ENCODE measurements at places on chromosomes 7 and 10.
A peak's percentile ranks its signal among the peaks of the same experiment; 100 is the strongest.

DNA sequence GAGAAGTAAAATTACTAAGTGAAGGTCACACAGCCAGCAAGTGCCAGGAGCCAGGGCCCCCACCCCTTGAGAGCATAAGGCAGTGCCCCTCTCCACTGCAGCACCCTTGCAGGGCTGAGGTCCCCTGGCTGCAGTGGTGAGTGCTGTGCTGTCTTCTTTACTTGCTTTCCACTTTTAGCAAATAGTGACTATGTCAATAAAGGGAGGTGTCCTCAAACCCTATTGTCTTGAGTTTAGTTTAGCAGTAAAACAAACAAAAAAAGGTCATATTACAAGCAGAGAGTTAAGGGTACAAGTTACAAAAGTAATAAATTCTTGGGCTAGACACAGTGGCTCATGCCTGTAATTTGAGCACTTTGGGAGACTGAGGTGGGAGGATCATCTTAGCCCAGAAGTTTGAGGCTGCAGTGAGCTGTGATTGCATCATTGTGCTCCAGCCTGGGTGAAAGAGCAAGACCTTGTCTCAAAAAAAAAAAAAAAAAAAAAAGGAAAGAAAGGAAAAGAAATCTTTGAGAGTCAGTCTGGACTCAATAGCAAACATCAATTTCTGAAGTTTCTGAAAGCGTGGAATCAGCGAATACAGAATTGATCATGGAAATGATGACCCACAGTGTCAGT lies 39.0 kb upstream of the KIF5B start:
- DNase-seq, result no peak

GRCh38 chr10:123579675-123580074 lies 86.5 kb upstream of the GPR26 start:
- DNase-seq, result no peak

DNA sequence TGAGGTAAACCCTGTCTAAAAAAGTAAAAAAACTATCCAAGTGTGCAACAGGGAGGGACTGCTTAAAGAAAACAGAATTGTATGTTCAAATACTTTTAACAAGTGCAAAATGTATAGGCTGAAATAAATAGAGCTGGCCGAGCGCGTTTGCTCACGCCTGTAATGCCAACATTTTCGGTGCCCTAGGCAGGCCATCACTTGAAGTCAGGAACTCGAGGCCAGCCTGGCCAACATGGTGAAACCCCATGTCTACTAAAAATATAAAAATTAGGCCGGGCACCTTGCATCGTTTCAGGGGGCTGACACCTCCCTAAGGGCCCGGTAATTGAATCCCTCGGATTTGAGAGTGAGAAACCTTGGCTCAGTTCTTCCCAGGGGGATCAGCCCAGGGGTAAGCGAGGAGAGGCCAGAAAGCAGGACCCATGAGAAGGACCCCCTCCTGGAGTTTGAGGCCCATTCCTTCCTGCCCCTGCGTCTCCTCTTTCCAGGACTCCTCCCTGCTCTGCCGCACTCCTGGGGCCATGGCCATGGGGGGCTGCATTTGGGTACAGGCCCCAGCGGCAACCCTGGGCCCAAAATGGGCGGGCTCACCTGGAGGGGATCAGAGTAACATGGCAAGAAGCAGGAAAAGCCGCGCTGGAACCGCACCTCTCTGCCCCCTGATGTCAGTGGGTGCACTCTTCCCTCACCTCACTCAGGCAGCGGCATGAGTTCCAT lies 75.5 kb upstream of the TMEM248 start:
- no peak for DNase-seq

- DNase-seq, result no peak
Observed at GRCh38 chr10:18533896-18534295, 117.5 kb downstream of the NSUN6 start.

DNA sequence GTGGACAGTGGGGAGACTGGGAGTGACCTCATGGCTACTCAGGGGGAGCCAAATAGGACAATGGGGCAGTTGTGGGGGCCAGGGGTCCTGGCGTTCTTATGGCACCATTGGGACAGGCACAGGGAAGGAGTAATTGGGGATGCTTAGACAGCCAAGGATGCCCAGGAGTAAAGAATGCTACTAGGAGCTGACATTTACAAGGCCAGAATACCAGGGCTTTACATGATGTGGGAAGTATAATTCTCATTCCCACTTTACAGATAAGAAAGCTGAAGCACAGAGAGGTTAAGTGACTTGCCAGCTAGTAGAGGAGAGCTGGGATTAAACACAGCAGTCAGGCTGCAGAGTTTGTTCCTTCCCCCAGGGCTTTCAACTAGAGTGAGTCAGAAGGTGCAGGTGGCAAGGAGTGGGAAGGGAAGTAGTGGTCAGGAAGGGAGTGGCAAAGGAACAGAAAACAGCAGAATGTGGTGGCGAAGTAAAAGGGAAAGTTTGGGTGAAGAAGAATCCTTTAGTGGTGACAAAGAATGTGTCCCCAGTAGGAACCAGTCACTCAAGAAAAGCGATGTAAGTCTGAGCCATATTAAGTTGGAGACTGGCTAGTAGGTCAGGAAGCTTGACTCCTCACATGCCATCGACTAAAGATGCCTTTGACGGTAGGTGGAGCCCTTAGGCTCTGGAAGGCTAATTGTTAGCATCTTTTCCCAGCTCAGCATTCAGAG lies 32.8 kb downstream of the CPVL start:
- DNase-seq, result no peak

DNA sequence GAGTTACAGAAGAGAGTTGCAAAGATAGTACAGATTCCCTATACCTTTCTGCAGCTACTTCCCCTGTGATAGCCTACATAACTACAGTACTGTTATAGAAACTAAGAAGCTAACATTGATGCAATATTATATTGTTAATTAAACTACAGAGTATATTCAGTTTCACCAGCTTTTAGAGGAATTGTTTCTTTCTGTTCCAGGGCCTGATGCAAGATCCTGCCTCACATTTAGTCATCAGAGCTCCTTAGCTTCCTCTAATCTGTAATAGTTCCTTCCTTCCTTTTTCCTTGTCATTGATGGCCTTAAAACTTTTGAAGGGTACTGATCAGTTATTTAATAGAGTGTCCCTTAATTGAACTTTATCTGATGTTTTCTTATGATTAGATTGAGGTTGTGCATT lies 56.8 kb downstream of the SDHAF3 start:
- DNase-seq, result no peak

- DNase-seq, result peak; percentile 4
Observed at GRCh38 chr7:101373812-101374614, 11.3 kb downstream of the COL26A1 start.

- DNase-seq, result no peak
Observed at GRCh38 chr10:110774069-110775019, 97.4 kb upstream of the PDCD4 start.

DNA sequence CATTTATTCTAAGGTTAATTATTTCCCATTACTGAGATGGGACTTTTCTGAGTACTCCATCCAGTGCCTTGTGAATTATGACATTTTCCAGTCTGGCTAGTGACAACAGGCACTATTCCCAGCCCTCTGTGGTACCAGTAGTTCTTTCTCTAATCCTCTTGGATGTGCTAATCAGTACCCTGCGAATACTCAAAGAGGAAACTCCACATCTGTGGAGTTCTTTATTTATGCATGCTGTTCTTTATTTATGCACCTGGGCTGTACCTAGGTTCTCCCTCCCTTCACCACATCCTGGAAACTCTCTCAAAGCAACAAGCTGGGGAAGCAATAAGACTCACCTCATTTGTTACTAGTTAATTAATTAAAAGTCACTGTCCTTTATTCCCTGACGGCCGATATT lies 83.5 kb downstream of the TSPAN12 start:
- no peak for DNase-seq

DNA sequence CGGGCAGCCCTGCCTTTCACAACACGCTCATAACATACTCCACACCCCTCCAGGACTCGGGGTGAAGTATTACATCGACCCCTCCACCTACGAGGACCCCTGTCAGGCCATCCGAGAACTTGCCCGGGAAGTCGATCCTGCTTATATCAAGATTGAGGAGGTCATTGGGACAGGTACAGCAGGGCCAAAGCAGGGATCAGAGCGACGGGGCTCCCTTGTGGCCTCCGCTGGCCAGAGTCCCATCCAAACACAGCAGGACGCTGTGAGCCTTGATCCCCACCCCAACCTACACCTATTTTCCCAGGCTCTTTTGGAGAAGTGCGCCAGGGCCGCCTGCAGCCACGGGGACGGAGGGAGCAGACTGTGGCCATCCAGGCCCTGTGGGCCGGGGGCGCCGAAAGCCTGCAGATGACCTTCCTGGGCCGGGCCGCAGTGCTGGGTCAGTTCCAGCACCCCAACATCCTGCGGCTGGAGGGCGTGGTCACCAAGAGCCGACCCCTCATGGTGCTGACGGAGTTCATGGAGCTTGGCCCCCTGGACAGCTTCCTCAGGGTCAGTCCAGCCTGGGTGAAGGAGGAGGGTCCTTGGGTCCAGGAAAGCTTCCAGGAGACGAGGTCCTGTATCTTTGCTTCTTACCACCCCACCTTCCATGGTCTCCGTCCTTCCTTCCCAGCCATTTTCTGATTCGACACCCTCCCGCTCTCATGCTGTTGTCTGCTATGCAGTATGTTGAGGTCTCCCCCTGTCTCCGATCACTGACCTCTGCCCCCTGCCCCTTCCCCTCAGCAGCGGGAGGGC lies 13.5 kb downstream of the EPHB6 start:
- DNase-seq, result no peak

DNA sequence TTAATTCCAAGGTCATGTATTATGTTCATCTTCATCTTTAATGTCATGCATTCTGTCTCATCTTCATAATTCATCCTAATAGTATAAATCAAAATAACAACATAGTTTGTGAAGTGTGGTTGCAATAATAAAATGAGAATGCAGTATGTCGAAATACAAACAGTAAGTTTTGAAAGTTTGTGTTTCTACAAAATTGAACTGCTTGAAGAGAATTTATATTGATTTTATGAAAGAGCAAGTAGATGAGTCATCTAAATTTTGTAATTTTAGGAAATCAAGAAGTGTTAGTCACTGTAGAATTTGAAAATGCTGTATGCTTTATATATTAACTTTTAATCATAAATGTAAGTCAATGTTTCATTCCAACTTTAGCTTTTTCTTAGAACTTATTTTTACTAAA lies 190.5 kb upstream of the PPP1R3A start:
- DNase-seq, result no peak

- peak; percentile 21 for DNase-seq
Observed at GRCh38 chr7:3056234-3057065, 12.8 kb upstream of the CARD11 start.

- no peak for DNase-seq
Observed at GRCh38 chr7:154371424-154371823, 319.2 kb downstream of the DPP6 start.

- no peak for DNase-seq
Observed at GRCh38 chr10:129892548-129893052, 71.5 kb downstream of the EBF3 start.

- no peak for DNase-seq
Observed at GRCh38 chr7:19677180-19677579, 31.7 kb downstream of the POLR1F start.

DNA sequence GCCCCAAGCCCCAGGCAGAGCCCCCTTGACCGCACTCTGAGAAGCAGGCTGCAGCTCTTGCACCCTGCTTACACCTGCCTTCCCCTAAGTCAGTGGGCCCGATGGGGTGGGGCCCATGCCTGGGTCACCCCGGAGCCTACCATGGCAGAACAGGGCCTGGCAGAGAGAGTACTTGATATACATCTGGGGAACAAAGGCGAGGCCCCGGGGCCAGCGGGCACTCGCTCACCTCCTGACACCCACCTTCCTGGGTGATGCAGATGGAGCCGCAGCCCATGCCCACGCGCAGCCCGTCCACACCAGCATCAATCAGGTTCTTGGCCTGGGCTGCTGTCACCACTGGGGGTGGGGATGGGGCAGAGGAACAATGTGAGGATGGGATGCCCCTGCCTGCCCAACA lies 13.4 kb downstream of the IMPDH1 start:
- no peak for DNase-seq

- peak; percentile 87 for DNase-seq
Observed at GRCh38 chr7:14626076-14626475, 276.5 kb downstream of the DGKB start.

- DNase-seq, result no peak
Observed at GRCh38 chr10:45454262-45454661, 80.2 kb downstream of the ALOX5 start.

- DNase-seq, result no peak
Observed at GRCh38 chr10:4801405-4801804, 24.6 kb upstream of the AKR1E2 start.

DNA sequence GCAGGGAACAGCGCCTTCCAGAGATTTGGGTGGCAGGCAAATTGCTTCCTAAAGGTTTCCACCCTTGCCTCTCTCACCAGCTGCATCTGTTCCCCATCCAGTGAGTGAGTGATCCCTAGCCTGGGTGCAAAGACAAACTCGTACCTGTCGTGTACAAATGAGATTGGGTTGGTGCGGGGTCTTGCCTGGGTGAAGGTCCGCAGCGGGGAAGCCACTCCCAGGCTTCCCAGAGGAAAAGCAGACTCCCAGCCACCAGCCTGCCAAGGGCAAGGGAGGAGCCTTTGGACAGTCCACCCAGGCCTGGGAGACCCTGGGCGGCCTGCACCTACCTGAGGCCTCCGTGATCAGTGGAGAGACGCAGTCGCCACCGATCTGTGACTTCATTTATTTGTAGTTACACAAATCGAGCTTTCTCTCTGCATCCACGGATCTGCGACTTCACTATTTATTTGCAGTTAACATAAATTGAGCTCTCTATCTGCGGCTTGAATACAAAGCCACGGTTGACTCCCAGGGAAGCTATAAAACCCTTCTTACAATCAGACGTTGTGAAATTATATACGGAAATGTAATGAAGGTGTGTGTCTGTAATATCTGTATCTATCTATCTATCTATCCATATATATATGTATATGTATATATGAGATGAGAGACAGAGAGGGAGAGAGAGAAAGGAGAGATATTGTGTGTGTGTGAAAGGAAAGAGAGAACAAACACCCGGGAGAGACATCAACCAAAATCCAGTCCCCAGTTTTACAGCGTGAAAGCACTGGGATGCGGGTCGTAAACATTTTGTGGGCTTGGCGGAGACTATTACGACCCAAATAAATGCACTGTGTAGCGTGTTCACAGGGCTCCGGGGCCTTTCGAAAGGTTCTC lies 3.0 kb upstream of the HOXA7 start:
- no peak for DNase-seq

GRCh38 chr10:67487906-67488619 lies 207.9 kb downstream of the CTNNA3 start:
- no peak for DNase-seq

GRCh38 chr7:63899691-63900393 lies 98.8 kb upstream of the ZNF722 start:
- DNase-seq, result no peak
